ENCODE measurements at places on chromosomes 4 and X.

- no peak for DNase-seq
Measured at GRCh38 chr4:119038116-119038841, 97.4 kb upstream of the MYOZ2 start.

DNA sequence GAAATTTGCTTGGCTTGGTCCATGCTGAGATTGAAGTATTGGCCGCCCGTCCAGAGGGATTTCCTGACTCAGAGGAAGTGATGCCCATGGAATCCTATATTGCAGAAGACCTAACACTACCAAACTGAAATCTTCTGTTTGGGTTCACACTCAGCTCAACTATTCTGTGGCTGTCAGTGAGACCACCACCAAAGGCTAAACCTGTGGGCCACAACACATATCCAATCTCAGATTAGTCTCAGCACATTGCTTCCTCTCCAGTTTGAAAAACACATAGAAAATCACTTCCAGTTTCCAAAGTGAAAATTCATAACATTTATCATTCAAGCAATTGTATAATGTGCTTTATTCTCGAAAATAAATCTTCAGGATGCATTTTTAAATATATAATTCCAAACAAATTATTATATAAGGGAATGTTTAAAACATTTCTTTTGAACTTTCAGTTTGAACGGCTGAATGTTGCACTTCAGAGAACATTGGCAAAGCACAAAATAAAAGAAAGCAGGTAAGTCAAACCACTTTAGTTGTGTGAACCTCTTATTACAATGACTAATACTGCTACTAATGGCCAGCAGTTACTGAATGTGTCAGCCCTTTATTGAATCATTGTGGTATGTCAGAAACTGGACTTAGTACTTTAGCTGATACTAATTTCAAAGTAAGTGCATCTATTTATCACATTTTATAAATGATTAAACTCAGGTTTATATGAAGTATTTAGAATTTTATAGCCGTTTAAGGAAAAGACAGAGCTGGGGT, 37.0 kb downstream of the GUCY1A1 start:
- no peak for DNase-seq

GRCh38 chrX:7115557-7115956, 32.0 kb upstream of the STS start:
- no peak for DNase-seq

- DNase-seq, result no peak
Measured at GRCh38 chrX:15804563-15804962, 14.3 kb downstream of the ZRSR2 start.

GRCh38 chr4:140635606-140636005, 66.8 kb upstream of the UCP1 start:
- no peak for DNase-seq

DNA sequence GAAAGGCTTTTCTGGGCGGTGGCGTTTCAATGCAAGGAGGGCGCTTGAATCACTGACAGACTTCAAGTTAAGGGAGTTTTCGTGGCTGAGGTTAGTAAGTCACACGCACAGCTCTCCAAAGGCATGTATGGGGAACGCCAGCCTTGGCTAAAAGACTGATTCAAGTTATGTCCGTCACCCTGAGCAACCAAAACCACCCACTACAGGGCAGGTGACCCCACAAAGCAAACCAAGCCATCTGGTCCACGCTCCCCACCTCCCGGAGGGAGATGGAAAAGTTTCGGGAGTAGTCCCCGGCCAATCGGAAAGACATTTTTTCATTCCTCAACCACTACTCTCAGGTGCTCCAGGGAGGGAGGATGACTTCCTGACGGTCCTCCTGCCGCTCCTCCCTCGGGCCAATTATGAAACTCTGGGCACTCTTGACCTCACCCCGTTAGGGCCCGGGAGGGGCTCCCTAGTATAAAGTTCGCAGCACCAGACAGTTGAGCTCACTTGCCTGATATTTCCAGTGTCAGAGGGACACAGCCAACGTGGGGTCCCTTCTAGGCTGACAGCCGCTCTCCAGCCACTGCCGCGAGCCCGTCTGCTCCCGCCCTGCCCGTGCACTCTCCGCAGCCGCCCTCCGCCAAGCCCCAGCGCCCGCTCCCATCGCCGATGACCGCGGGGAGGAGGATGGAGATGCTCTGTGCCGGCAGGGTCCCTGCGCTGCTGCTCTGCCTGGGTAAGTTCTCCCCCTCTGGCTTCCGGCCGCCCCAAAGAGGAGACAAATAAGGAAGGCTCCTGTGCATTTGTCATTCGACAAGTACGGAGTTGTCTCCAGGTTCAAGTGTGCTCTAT, at the start of gene EREG:
Gene EREG, plus strand, starts transcription at position 494 of the 840 bp plus-strand sequence. Its CDS starts 164 bp downstream, at position 658.
- no peak for DNase-seq

DNA sequence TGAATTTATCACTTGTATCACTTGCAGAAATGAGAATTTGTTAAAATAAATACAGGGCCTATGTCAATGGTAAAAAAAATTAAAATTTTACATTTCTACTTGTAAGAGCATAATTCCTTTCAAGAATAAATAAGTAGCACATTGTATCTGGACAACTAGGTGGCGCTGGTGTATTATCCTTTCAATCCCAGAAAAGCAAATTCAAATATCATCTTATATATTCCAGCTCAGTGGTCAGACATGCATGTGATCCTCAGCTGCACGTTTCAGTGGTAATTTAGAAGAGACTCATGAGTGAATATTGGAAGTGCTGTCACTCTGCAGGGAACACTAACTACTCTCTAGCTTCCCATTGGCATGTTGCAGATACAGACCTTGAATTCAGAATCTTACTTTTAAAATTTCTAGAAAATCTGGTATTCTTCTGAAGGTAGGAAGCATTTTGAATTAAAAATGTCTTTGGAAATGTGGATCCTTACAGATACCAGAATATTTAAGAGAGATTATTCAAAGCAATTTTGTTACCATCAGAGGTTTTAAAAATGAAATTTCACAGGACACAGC, 1414.7 kb upstream of the TENM3 start:
- no peak for DNase-seq

- DNase-seq, result no peak
Measured at GRCh38 chr4:145736241-145736831, 56.4 kb downstream of the C4orf51 start.

GRCh38 chrX:130216320-130216719, 44.6 kb downstream of the RAB33A start:
- DNase-seq, result no peak

DNA sequence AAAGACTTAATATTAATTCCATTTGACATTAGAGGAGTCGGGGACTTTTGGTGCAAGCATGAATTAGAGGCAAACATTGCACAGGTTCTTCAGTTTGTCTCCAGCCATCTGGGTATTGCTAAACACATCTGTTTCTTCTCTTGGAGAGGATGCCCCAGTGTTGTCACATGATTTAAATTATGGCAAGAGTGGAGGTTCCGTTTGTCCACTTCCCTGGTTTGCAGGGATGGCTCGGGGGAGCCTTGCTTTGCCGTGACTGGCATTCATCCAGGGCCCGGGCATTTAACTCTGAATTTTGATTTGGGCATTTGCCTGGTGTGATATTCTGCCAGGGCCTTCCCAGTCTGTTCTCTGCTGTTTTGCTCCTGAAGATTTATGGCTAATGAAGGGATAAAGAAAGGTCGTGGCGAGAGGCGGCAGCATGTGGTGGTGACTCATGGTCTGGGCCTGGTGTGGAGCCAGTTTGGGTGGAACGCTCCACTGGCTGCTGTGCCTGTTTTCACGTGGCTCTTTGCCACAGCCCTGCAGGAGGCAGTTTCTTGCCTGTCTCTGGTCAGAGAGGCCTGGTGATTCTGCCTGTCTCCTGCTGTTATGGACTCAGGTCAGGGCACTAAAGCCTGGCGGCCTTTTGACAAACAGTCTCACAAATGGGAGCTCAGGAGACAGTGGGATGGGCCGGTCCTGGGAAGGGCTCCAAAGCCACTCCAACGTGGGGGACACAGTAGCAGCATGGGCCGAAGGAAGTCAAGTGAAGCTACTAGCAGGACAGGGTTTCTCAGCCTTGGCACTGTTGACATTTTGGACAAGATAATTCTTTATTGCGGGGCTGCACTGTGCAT, 99.4 kb upstream of the PGRMC2 start:
- DNase-seq, result no peak

DNA sequence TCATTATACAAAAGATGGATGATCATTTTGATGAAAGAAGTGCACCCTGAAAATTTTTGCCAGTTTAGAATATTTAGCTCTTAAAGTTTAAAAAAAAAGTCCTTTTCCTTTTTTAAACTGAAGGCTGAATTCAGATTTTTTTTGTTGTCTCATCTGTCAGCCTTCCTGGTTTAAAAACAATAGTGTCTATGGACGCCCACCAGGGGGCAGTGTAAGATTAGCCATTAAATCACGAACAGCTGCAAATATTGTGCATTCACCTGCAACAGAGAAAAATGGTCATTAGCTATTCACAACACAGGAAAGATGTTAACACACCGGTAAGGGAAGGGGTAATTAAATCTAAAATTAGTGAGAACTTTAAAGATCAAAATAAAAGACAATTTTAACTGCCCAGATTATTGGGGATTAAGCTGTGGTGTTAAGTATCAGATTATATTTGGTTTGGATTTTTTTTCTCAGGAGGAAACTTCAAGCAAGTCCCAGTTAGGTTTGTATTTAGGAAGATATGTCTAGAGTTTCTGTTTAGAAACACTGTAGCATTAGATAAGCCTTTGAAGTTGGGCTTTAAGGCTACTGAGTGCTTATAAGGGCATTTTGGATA, 4.4 kb upstream of the CXorf38 start:
- DNase-seq, result peak; percentile 43

- no peak for DNase-seq
Measured at GRCh38 chrX:37800717-37801116, 20.9 kb downstream of the CYBB start.

GRCh38 chr4:5877392-5877791, 15.5 kb downstream of the CRMP1 start:
- DNase-seq, result no peak

DNA sequence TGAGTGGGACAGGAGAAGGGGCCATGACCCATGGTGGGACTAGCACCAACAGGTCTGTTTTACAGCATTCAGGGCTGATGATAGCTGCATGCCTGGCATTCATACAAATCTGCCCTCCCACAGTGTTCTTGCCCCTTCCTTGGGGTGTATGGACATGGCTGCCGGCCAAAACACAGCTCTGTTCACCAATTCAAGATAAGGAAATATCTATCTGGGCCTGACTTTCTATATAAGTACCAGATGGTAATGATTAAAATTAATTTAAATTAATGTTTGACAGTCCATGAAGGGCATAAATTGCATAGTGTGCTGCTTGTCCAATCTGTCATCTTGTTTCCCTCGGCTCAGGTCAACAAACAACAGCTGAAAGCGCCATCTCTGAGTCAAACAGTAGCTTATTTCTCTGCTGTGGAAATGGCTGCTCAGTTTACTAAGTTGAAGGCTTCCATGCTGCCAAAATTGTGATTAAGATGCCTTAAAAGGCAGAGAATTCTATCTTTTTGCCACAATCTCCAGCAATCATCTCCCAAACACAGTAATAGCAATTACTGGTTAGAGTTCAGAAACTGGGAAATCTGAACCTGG, 67.0 kb upstream of the TSPAN7 start:
- no peak for DNase-seq

DNA sequence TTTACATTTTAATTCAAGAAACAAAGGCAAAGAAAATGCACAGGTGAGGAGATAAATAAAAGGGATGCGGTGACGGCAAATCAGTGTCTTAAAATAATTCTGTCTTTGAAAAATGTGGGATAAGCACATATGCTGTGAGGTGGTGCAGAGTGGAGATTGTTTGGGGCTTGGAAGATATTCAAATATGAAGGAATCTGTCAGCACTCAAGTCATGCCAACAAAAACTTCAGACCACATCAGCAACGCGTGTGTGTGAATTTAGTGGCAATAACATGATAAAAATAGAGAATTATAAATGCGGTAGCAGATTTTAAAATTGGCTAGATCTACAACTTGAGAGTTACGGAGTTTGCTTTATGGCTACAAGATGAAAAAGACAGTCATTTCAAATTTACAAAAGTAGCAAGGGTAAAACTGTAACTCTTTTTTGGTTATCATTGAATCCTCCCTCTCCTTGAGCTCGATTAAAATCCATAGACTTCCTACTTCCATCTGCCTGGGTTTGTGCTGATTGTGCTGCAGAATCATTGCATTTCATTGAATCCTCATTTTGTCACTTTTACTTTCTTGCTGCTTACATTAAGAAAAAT, 71.5 kb upstream of the VCX2 start:
- DNase-seq, result no peak

- no peak for DNase-seq
Measured at GRCh38 chr4:7134737-7135388, 57.5 kb upstream of the SORCS2 start.

Measured in stimulated activated effector memory CD8-positive, alpha-beta T cell treated with anti-CD3 and anti-CD28 coated beads, Interleukin-12 subunit alpha, Interleukin-12 subunit beta, amount 100 ng/mL, for 72 hours (primary cell).